Hepatocyte (in vitro differentiated cells): ENCODE measurements at places on chromosomes 4 and X. TPM values are rescaled to one million over a fixed set of nuclear protein-coding genes. Genes with fewer than 3 reads are reported as not detected.

DNA sequence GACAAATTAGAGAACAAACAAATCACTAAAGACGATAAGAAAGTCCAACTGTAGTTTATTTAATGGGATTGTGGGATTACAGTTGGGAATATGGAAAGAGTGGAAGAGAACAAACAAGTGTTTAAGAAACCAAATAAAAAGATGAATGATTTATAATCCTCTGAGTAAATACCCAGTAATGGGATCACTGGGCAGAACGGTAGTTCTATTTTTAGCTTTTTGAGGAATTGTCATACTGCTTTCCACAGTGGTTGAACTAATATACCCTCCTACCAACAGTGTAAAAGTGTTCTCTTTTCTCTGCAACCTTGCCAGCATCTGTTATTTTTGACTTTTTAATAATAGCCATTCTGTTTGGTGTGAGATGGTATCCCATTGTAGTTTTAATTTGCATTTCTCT is 15.0 kb downstream of the C4orf51 start:
- DNase-seq = no peak
- no peaks in the 10 kb centered on the region for H3K27me3 ChIP-seq
- no peak overlapping the region for H3K27ac ChIP-seq
- H3K4me1 ChIP-seq = no peaks in the 10 kb centered on the region

GRCh38 chrX:129565046-129565650 is 25.1 kb downstream of the OCRL start:
- no peaks in the 10 kb centered on the region for H3K4me1 ChIP-seq
- H3K4me3 ChIP-seq = no peak overlapping the region
- H3K27ac ChIP-seq = peak overlapping the region; percentile 11
- no peaks in the 10 kb centered on the region for H3K27me3 ChIP-seq

DNA sequence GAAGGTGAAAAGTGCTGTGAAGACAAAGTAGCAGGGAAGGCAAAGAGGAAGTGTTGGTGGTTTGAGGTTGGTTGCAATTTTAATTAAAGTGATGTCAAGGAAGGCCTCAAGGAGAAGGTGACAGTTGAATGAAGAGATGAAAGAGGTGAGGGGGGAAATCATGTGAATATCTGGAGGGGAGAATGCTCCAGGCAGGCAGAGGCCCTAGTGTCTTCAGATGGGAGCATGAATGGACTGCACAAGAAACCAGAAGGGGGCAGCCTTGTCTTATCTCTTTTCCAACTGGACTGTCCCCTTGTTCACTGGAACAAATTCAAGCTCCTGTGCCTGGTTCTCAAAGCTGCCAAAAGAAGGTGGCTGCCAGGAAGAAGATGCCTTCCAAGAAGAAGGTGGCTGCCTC is 68.4 kb downstream of the MAOB start:
- no peak overlapping the region for H3K4me3 ChIP-seq
- H3K36me3 ChIP-seq = no peaks in the 10 kb centered on the region
- peak overlapping the region; percentile 68 for H3K27ac ChIP-seq
- no peak for DNase-seq

GRCh38 chrX:47217121-47217851 is 1.2 kb upstream of the CDK16 start:
- no peaks in the 10 kb centered on the region for H3K36me3 ChIP-seq
- H3K4me3 ChIP-seq = no peak overlapping the region
- no peaks in the 10 kb centered on the region for H3K27me3 ChIP-seq
- peak; percentile 82 for DNase-seq
- H3K27ac ChIP-seq = peak overlapping the region; percentile 90

DNA sequence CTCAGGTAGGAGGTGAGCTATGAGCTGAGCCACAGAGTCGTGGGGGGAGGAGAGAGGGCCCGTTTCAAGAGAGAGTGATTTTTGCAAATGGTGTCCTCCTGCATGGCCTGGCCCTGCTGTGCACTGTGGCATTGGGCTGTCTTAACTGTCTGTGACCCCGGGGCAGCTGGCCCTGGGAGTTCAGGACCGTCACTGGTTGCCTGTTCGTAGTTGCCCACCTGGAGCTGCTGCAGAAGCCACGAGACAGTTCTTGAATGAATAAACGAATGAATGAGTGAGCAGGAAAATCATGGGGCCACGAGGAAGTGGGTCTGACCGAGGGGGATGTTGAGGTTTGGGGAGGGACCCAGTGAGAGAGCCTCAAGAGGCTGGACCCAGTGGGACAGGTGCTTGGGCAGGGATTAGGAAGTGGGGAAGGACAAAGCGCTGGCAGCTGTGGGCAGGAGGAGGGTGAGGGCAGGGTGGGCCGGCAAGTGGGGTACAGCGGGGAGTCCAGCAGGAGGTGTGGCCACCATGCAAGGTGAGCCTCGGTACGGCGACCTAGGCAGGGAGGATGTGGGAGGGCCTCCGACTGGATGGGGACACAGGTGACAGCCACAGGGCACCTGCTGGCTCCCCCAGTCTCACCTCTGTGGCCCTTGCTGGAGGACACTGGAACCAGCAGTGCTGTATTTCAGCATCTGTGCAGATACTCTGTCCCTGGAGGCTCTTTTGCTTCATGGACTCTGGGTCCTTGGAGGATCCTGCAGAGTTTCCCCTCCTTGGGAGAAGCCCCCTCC is 10.2 kb downstream of the RGS12 start:
- no peak for DNase-seq
- peaks cover 8% of the 10 kb centered on the region for H3K4me1 ChIP-seq
- H3K27ac ChIP-seq = no peak overlapping the region

DNA sequence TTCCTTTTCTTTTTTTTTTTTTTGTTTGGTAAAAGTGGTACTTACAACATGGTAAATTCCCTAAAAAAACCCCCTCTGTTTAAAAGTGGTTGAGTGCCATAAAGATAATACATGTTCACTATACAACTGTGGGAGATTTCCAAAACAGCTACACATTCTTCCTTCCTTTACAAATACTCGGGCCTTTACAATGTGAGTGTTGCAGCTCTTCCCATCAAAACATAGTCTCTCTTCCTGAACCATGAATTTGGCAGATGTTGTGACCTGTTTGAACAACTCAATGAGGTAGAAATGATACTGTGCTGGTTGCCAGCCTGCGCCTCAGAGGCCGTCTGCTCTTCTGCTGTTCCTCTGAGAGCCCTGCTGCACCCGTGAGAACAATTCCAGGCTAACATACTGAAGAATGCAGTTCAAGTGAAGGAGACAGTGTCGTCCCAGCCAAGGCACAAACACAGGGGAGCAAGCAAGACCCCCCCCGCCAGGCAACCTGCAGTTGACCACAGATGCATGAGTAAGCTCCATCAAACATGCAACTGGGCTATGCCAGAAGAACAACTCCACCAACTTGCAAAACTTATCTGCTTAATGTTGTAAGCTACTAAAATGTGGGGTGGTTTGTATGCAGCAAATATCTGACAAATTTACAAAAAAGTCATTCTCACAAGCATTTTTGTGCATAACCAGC is 645.0 kb downstream of the PCDH7 start:
- no peaks in the 10 kb centered on the region for H3K36me3 ChIP-seq
- no peaks in the 10 kb centered on the region for H3K27me3 ChIP-seq
- DNase-seq = no peak
- H3K4me3 ChIP-seq = no peak overlapping the region

DNA sequence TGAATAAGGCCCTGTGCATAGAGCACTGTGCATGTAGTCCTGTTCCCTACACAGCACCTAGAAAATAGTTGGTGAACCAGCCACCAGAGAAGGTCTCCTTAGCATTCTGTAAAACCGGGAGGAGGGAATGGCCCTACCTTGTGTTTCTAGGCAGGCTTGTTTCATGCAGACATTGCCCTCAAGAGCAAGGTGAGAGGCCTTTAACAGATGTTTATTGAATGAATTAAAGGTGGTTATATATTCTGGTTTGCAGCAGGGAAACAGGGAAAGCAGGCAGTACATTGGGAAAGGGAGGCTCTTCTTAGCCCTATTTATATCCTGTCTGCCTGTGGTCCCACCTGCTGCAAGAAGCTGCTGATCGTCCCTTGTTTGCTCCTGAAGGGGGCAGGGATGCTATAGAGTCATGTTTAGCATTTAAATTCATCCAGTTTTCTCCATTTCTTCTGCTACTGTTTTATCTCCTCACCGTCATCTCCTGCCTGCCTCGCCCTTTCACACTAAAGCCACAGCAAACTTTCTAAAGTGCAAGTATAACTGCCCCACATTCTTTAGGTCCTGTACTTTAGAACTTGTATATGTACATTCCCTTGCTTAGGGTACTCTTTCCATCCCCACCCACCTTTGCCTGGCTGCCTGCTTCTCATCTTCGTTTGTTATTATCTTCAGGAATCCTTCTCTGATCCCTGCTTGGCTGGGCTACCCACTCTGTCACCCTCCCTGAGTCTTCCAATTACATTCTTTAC is 60.3 kb downstream of the EGF start:
- H3K36me3 ChIP-seq = no peaks in the 10 kb centered on the region
- H3K27me3 ChIP-seq = no peaks in the 10 kb centered on the region
- no peaks in the 10 kb centered on the region for H3K4me1 ChIP-seq

GRCh38 chrX:34072906-34073305 is 59.2 kb downstream of the FAM47A start:
- H3K4me3 ChIP-seq = no peak overlapping the region
- DNase-seq = no peak
- no peaks in the 10 kb centered on the region for H3K27me3 ChIP-seq
- H3K36me3 ChIP-seq = no peaks in the 10 kb centered on the region
- H3K27ac ChIP-seq = no peak overlapping the region

DNA sequence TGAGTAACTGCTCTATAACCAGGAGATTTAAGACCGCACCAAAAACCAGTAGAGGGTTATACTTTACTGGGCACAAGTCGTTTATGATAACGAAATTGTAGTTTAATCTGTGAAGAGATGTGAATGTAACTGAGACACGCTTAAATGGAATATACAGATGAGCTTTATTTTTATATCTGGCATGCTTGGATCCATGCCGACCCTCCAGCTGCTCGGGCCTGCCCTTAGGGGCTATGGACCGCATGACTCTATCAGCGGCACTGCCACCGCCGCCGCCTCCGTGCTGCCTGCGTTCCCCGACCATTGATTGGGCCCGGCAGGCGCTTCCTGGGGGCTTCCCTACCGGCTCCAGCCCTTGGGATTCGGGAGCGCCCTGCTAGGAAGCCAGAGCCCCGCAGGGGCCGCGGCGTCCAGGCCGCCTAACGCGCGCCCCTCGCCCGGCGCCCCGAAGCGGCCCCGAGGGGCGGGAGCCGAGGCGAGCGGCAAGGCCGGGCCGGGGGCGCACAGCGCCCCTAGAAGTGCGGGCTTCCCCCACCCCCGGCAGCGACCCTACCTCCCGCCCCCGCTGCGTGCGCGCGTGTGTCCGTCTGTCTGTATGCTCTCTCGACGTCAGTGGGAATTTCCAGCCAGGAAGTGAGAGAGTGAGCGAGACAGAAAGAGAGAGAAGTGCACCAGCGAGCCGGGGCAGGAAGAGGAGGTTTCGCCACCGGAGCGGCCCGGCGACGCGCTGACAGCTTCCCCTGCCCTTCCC is at the start of gene NFKB1:
Gene NFKB1, plus strand, starts transcription at position 664 of the 751 bp plus-strand sequence. CDS start 24,160 bp downstream, outside the sequence.
- H3K27ac ChIP-seq = peak within 1 kb of the TSS; percentile 99
- H3K4me3 ChIP-seq = peak within 1 kb of the TSS; percentile 94
- H3K27me3 ChIP-seq = no peaks in the 10 kb centered on the region
- H3K36me3 ChIP-seq = no peaks in the 10 kb centered on the region
- H3K4me1 ChIP-seq = peaks cover 20% of the 10 kb centered on the region

DNA sequence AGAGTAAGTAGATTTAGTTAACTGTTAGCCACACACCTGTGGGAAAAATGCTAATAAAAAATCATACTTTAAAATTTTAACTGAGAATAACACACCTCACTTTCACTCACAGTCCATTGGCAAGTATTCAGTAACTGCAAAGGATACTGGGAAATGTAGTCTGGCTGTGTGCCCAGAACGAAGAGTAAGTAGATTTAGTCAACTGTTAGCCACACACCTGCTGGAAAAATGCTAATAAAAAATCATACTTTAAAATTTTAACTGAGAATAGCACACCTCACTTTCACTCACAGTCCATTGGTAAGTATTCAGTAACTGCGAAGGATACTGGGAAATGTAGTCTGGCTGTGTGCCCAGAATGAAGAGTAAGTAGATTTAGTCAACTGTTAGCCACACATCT is 178.4 kb upstream of the NWD2 start:
- H3K27ac ChIP-seq = no peak overlapping the region
- no peak overlapping the region for H3K4me3 ChIP-seq
- H3K4me1 ChIP-seq = no peaks in the 10 kb centered on the region

DNA sequence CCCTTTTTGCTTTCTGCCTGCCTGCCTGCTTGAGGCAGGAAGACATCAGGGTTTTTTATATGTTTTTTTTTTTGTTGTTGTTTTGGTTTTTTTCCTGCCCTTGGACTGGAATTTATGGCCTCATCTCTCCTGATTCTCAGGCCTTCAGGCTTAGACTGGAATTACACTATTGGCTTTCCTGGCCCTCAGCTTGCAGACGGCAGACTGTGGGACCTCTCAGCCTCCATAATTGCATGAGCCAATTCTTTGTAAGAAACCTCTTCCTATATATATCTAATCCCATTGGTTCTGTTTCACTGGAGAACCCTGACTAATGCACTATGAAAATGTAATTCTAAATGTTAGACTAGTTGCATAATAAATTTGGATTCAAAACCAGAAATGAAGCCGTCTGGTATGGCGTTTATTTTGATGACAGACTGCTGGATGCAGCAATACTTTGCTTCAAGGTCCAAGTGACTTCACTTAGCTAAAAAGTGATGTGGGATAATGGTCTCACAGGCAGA is 59.0 kb downstream of the SEL1L3 start:
- no peaks in the 10 kb centered on the region for H3K4me1 ChIP-seq
- no peaks in the 10 kb centered on the region for H3K36me3 ChIP-seq
- no peak for DNase-seq

GRCh38 chr4:108168671-108169523 is at the start of gene LEF1:
Gene LEF1, minus strand, starts transcription at chr4:108168932. Its CDS starts 1,165 bp downstream, at chr4:108167767.
- H3K27ac ChIP-seq = peak within 1 kb of the TSS; percentile 68
- peaks cover 64% of the 10 kb centered on the region for H3K27me3 ChIP-seq

DNA sequence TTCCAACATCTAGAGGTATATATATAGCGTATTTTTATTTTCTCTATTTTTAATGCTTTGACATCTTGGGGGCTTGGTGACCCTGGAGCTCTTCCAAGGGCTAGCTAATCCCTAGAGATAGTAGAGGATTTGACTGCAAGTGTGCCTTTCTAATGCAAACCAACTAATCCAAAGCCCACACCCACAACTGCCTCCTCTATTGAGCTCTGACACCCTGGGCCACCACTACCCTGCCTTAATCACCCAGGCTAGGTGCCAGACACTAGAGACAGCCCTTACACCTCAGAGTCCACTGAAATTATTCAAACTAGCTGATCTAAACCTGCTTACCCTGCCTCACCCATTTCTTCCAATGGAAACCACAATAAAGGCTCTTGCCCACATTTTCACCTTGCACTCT is 69.6 kb upstream of the ATXN3L start:
- no peak overlapping the region for H3K4me3 ChIP-seq
- H3K27me3 ChIP-seq = no peaks in the 10 kb centered on the region
- no peak overlapping the region for H3K27ac ChIP-seq
- H3K36me3 ChIP-seq = no peaks in the 10 kb centered on the region
- DNase-seq = no peak

HSFX3 gene
- not detected in 2 replicates for total RNA-seq

SUPT20HL2 gene
- not detected in 2 replicates for total RNA-seq

EOLA2 gene
- total RNA-seq = 15.9 and 18.8 TPM in 2 replicates

PDLIM3 gene
- 26.4 and 29.3 TPM in 2 replicates for total RNA-seq

TMPRSS11A gene
- 0.08 and 0.10 TPM in 2 replicates for total RNA-seq

ADH1B gene
- total RNA-seq = 8.0 and 8.2 TPM in 2 replicates
